ENCODE measurements at places on chromosomes 6 and 20.

DNA sequence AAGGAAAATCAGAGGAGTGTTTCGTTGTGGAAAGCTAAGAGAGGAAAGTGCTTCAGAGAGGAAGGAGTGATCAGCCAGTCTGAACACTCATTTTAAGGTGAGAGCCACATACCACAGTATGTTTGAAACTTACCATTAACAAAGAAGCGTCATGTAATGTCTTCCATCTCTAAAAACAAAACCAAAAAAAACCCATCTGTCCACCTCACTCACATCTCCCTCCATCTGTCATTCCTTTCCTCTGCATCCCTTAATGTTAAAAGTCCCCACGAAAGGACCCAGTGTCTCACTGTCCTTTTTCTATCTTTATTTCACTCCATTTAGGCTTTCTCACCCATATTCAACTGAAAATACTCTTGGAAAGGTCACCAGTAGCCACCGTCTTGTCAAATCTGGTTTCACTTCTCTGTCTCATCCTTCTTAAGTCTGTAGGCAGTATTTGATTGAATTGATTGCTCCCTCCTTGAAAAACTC is 59.4 kb upstream of the GNRH2 start:
- no peak for DNase-seq

DNA sequence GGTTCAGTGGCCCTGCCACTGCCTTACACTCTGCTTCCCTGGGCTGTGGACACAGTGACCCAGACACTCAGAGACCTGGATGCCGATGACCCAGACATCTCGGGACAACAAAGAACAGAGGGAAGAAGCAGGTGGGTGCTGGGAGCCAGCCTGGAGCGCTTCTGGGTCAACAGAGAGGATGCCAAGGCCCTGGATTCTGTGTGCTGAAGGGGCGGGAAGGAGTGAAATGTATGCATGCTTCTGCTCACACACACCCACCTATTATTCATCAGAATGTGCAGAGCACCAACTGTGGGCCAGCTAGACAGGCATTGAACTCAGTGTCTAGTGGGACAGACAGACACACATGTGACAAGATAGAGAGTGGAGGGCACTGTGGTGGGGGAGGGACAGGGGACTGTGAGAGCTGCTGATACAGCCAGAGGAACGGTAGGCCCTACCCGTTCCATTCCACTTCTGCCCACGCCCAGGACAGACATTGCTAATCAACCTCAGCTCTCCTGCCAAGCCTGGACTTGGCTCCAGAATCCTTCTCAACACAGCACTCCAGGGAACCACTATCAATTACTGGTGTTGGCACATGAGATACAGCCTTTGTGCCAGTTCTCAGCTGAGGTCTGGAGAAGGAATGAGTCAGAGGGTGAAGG is 20.2 kb downstream of the KCNK15 start:
- no peak for DNase-seq

- no peak for DNase-seq
Observed at GRCh38 chr6:135236732-135237131, 55.6 kb downstream of the MYB start.

DNA sequence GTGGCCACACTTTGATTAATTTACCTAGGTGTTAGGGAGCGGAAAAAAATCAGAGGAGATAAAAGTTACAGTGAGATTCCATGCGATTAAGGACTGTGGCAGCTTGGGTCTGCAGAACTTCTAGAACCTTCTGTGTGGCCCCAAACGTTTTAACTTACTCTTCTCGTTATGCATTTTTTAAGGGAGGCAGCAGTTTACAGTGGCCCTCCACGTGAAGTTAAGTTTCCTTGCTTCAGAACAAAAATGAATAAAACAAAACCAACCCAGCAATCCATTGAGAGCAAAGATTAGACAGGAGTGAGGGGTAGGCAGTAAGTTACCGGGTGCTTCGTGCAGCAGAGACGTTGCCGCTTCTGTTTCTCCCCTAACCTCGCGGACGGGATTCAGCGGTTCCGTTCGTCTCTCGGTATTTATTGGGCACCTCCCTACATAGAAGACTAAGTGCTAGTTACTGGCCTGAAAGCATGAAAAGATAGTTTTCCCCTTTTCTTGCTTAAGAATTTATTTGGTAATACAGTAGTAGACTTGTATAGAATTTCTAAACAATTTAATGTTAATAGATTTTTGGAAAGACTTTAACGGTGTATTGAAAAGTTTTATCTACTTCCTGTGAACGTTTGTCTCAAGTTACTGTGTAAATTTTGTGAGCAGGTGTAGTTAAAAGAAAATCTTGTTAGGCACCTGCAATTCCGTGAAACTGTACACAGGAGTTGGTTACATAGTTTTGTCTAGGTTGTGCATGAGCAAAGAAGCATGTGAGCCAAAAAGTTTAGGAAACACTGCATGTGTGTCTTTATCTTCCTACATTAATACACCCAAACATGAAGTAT is 1.1 kb downstream of the BAG2 start:
- DNase-seq: no peak

DNA sequence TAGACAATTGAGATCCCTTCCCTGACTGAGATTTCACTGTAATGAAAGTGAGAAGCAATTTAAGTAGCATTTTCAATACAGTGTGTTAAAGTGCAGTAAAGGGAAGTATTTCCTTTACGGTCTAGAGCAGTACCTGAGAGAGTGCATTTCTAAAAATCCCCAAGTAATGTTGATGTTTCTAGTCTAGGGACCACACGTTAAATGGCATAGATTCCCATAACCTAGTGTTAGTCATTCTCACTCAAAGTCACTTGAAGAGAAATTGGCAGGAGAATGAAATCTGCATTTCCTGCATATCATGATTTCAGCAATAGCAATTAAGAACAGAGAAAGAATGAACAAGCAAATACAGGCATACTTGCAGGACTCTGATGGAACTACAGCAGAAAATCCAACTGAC is 67.9 kb downstream of the CGA start:
- no peak for DNase-seq

DNA sequence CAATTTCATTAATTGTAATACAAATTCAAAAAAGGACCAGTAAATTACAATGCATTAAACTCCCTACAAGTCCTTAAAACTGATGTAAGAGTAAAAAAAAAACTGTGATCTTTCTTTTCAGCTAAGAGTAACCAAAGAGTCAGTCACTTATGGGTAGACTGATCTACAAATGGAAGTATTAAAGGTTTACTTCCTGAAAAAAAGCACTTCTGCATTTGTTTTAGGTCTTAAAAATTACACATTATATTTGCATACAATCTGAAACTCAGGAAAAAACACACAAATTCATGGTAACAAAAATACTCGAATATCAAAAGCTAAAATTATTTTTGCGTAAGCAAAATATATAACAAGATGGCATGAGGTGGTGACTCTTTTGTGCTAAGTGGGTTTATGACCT is 23.5 kb downstream of the USP49 start:
- no peak for DNase-seq

GRCh38 chr20:609371-609964 is 641 bp downstream of the TCF15 start:
- no peak for DNase-seq

GRCh38 chr6:12066297-12066696 is 54.2 kb downstream of the HIVEP1 start:
- DNase-seq: no peak

DNA sequence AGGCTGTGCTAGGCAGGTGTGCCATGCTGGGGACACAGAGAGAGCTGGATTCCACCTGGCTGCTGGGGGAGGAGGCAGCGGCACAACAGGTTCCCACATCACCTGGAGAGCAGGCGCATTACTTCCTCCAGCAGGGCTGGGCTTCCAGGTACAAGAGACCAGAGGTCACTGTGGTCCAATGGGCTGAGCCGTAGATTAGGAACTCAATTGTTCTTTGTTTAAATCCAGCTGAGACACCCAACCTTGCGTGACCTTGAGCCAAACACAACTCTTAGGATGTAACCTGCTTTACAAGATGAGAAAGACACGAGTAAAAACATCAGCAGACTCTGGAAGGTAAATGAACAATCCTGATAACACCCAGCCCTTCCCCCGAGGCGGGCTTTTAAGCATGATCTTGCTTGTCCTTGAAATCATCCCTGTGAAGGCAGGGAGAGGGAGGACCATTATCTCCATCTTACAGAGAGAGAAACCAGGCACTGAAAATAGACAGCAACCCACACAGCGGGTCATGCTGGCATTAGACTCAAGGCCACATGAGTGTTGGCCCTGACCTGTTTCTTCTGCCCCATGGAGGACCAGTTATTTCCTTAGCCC is 216.5 kb upstream of the RREB1 start:
- no peak for DNase-seq

GRCh38 chr20:4544765-4545164 is 176.9 kb upstream of the PRND start:
- no peak for DNase-seq

- DNase-seq: no peak
Observed at GRCh38 chr20:51985013-51985415, 182.7 kb upstream of the SALL4 start.

DNA sequence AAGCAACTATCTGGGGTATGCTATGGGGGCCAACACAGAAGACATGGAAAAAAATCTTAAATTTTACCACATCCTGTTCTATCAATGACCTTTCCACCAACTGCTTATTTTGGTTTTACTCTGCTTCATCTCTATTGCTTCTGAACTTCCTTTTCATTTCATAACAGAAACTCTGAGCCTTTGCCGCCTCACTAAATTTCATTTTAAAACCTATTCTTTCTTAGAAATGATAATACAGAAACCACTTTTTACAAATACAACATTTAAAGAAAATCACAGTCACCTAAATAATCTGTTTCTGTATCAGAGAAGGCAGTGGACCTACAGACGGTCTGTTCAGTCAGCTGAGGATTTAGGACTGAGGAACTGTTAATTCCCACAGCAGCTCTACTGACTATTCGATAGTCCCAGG is 117.5 kb downstream of the KCNQ5 start:
- DNase-seq: no peak

DNA sequence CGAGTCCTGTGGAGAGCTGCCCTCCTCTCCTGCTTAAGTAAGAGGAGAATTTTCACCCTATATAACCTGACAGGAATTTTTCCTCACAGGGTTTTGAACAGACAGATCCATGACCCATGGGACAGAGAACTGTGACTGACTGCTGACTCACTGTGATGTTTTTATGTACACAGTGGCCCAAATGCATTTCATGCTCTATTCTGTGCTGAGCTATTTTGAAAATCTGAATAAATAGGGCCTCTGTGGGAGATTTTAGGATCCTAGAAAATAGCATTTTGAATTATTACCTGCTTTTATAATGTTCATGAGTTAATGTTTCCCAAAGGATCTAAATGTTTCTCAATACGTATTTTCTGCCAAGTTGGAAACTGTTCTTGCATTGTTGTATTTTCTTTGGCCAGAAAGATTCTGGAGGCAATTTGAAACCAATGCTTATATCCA is 577.4 kb downstream of the HTR1B start:
- no peak for DNase-seq

- DNase-seq: no peak
Observed at GRCh38 chr6:73182021-73182607, 43.2 kb downstream of the KHDC1L start.

- DNase-seq: no peak
Observed at GRCh38 chr20:20649945-20650344, 62.5 kb downstream of the RALGAPA2 start.

GRCh38 chr6:137954253-137954652 is 87.2 kb downstream of the TNFAIP3 start:
- no peak for DNase-seq

DNA sequence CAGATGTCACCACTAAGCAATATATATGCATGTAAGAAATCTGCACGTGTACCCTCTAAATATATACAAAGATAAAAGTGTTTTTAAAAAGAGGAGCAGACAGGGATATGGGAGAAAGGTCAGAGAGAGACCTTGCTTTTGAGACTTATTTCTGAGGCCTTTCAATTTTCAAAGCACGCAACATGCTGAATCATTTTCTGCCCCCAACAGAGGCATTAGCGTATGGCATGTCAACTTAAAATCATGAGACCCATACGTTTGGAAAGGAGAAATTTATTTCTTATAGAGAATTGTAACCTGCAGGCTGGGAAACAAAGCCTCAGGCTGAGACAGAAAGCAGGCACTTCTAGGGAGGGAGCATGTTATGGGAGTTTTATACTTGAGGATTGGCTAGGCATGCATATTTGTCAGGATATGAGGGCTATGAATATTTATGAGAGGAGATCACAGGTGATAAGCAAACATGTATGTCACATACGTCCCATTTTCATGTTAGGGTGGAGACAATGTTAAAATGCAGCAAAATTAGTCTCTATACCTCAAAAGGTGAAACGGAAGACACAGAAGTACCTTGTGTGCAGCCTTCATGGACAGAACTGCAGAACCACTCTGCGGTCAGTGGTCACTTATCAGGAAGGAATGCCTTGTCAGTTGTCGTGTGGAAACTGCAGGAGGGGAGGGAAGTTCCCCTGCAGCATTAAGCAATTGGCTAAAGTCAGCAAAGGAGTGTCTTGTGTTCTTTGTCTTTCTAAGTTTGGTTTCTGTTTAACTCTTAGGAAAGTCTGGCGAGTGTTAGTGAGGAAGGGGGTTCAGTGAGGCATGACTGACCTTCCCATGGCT is 6.3 kb upstream of the GABRR2 start:
- DNase-seq: no peak

DNA sequence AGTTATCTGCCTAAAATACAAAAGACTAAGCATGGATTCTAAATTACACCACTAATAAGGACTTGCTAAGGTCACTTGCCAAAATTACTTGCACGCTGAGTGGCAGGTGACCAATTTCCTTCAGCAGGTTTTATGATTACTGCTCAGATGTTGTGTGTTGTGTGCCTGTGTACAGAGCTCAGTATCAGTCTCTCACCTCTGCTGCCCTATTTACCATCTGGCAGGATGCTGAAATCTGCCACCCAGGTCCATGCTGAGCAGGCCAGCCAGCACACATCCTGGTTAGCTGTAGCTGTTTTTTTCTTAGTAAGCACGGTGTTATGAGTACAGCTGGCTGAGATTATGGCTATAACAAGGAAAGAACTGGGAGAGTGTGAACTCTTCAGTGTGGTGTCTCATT is 34.0 kb downstream of the ELOVL4 start:
- no peak for DNase-seq

DNA sequence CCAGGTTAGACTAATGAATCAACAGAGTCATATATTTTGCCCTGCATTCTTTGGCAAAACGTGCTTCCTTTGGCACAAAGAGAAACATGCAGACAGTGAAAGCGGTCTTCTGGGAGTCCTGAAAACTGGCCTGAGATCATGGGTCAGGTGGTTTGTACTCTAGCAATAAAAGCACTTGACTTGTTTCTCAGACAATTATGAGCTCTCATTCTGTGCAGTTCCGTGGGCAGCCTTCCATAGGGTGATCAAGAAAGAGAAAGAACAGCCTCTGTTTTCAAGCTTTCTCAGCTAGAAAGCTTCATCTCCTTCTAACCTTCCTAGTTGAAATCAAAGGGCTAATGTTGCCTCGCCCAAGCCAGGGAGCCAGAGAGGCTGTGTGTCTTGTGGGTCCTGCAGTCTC is 62.7 kb upstream of the ISM1 start:
- no peak for DNase-seq

DNA sequence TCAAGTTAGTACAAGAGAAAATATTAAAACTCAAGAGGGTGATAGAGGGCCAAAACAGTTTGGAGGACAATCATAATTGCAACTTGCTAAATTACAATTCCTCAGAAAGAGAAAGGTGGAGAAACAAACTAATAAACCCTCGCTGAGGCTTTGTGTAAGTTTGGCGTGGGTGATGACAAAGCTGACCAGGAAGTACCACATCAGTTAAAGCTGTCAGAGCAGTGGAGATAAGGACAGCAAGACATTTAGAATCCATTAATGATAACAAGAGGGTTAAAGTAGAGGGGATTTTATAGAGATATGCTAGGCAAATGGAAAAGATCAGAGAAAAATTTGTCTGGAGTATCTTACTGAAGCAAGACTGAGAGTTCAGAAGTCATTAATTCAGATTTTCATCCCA is 334.4 kb downstream of the TFAP2B start:
- no peak for DNase-seq
